ENCODE measurements at places on chromosomes 5 and 9.

GRCh38 chr5:143101121-143101520, 302.4 kb downstream of the NR3C1 start:
- DNase-seq, result no peak

DNA sequence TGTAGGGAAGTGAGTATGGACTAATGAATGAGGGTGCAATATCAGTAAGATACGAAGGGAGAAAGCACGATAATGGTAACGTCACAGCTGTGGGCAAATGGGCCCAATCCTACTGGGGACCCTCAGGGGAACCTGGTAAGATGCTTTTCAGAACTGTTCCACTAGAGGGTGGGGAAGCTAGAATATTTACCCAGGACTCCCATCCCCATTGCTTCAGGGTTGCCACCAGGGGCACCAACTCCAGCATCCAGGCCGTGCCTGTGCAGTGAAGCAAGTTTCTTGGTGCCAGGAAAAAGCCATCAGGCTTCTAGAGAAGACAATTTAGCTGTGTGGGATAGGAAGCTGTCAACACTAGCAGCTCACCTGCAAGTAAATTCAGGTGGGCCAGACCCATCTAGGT, 409.3 kb downstream of the AGTPBP1 start:
- no peak for DNase-seq

- no peak for DNase-seq
Observed at GRCh38 chr5:176533390-176533789, 3.8 kb downstream of the RNF44 start.

DNA sequence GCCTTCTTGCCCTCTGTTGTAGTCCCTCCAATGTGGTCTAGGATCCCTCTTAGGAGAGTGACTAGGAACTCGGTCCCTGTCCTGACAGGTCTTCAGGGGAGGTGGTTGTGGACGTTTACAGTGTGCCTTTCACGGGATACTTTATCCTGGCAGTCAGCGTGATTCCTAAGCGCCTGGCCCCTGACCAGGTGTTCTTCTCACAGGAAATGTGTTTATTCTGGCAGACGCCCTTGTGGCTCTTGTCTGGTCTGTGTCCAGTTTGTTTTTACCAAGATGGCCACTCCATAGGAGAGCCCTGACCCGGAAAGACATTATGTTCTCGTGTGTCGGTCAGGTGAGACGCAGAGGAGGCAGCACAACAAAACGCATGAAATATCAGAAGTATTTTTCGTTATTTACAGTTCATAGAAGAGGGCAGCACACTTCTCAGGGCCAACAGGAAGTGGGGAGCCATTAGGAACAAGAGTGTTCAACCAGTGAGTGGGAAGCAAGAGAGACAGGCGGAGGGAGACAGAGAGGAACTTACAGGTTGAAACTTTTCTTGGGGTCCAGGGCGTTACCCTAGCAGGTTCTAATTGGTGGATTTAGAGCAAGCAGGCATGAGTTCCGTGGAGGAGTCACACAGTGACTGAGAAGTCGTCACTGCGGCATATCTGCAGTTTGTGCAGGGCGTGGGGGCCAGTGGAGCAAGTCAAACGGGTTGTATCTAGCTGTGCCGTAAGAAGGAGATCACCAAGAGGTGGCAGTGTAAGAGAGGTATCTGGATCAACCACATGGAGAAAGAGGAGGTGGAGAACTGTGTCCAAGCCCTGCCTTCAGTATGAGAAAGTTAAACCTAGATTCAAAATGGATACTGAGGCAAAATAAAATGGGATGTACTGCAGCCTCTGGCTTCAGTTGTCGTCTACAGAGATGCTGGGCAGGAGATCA, 412.9 kb downstream of the ZSWIM6 start:
- DNase-seq, result no peak

DNA sequence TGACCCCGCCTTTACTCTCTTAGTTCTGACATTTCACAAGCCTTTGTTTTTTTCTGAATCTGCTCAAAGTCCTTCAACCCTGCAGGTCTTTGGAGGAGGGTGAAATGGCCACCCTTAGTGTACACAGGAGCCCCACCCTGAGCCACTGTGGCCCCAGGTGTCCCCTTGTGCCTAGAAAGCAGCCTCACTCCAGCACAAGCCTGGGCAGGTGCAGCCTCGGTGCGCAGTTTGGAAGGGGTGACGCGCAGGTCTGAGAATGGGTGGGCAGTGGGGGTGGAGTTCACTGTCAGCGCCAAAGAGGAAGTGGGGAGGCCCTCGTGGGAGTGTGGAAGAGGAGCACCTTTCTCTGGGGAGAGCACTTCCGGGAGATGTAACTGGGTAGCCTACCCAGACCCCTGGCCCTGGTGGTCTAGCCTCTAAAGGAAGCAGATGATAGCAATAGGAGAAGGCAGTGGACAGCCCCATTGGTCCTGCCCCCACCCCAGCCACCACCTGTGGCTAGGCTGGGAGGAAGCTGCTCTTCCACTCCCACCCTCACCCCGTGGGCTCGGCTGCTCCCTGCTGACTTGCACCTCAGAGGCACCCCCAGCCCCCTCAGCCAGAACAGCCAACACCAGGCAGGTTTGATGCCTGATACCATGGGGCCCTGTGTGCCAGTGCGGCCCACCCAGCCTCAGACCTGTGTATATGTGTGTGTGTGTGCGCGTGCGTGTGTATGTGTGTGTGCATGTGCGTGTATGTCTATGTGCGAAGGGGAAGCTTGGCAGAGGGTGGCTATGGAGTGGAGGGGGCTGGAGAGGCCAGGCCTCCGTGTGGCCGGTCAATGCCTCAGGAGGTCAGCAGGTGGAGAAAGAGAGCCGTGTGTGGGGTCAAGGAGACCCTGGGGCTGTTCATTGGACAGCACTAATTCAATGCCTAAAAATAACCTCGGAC, 16.8 kb upstream of the DAB2IP start:
- DNase-seq, result no peak

DNA sequence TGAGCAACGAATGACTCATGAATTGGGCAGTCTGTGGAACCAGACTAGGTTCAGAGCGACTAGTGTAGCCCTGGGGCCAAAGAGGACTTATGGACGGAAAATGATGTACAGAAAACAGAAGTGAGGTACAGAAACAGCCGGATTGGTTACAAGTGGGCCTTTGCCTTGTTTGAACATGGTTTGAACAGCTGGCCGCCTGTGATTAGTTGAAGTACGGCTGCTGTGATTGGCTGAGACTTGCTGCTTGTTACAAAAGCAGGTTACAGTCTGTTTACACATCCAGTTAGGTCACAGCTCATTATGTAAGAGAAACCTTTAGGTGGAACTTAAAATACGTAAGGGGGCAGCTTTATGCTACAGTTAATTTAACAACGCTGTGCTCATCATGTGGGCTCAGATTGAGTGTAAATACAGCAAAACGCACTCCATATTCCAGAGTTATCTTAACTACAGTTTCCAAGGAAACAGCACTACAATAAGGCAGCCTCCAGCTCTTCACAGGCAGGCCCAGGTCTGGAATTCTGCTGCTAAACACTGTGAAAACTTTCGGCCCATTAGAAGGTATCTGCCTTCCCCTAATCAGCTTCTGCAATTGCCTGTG, 6.5 kb downstream of the AMACR start:
- no peak for DNase-seq

DNA sequence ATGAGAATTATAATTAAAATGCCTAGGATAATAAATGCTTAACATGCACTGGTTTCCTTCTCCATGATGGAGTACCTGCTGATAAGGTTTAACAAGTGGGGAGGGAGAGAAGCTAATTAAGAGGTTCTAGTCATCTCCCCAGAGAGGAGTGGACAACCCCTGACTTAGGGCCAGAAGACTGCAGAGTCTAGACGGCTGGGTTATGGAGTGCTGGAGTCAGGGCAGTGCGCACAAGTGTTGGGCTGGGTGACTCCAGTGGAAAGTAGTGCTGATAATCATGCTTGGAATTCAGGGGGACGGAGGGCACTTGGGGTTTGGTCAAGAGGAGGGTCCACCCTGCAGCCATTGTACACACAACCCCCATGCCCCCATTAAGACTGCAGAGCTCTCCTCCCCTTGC, 32.8 kb upstream of the TGFBI start:
- DNase-seq, result no peak

- DNase-seq, result no peak
Observed at GRCh38 chr5:163385271-163385670, 52.1 kb upstream of the CCNG1 start.

- no peak for DNase-seq
Observed at GRCh38 chr9:79428422-79428821, 143.3 kb upstream of the TLE4 start.

Data from posterior vena cava (tissue), 2 donors.